ENCODE measurements at places on chromosomes 1 and 21. TPM values are rescaled to one million over a fixed set of nuclear protein-coding genes. Genes with fewer than 3 reads are reported as not detected.

The CAMTA1 gene
- 31.8 TPM for total RNA-seq

The FGR gene
- 0.30 TPM for total RNA-seq

The PLD5 gene
- total RNA-seq: 0.07 TPM

The ANGPTL1 gene
- total RNA-seq: 16.4 TPM

The CELA3A gene
- total RNA-seq: not detected

The LCE1E gene
- not detected for total RNA-seq

The INKA2 gene
- total RNA-seq: 6.6 TPM

The DIRAS3 gene
- 8.8 TPM for total RNA-seq

The TGFBR3 gene
- total RNA-seq: 13.6 TPM

The LCE1F gene
- total RNA-seq: not detected

The TNFRSF18 gene
- not detected for total RNA-seq

The VASH2 gene
- 0.26 TPM for total RNA-seq

The NFIA gene
- total RNA-seq: 13.6 TPM

The GABRD gene
- total RNA-seq: not detected

The HLX gene
- 4.9 TPM for total RNA-seq

The DAB1 gene
- 0.07 TPM for total RNA-seq
